G401 (cell line): ENCODE measurements at places on chromosomes 2 and 18. TPM values are rescaled to one million over a fixed set of nuclear protein-coding genes. Genes with fewer than 3 reads are reported as not detected.

GRCh38 chr18:23958036-23958435 is 56.5 kb upstream of the TTC39C start:
- DNase-seq = peak; percentile 84

- DNase-seq = no peak
Measured at GRCh38 chr2:240864475-240864874, 4.1 kb upstream of the AGXT start.

- no peak for DNase-seq
Measured at GRCh38 chr2:218329826-218330593, 26.6 kb upstream of the CATIP start.

GRCh38 chr2:230570987-230571386 is 141.7 kb upstream of the CAB39 start:
- no peak for DNase-seq

DNA sequence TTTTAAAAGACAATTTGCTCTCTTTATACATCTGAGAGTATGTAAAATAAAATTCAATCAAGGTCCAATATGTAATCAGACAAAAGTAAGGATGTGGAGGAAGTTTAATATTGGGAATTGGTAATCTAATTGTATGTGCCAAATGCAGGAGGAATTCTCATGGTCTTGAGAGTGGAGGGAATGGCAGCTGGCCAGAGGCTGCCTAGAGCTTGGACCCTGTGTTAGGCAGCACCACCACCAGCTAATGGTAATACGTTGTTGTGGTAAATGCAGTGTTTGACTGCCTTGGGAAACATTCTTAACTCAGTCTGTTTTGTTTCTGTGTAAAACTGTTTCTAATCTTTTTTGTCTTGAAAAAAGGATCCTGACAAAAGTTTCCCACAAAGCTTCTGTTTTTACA is 30.0 kb downstream of the GALNT1 start:
- DNase-seq = no peak

The SP5 gene
- not detected in 2 replicates for total RNA-seq

The CRYBA2 gene
- not detected in 2 replicates for total RNA-seq

The ATP8B1 gene
- total RNA-seq = not detected in 2 replicates

The WDR43 gene
- 103 and 171 TPM in 2 replicates for total RNA-seq
